Esophagus squamous epithelium (tissue), 5 donors: ENCODE measurements at places on chromosomes 7 and 10. TPM values are rescaled to one million over a fixed set of nuclear protein-coding genes. Genes with fewer than 3 reads are reported as not detected.

Gene KLF14
- 0.13 TPM for total RNA-seq

GRCh38 chr7:90180011-90180585, 25.8 kb downstream of the STEAP1 start:
- DNase-seq = no peak
- no peak overlapping the region for H3K4me3 ChIP-seq
- H3K36me3 ChIP-seq = no peaks in the 10 kb centered on the region

GRCh38 chr10:123129618-123130271, 6.0 kb upstream of the HMX3 start:
- H3K4me3 ChIP-seq = no peak overlapping the region
- no peaks in the 10 kb centered on the region for H3K36me3 ChIP-seq
- H3K27me3 ChIP-seq = peaks cover 26% of the 10 kb centered on the region
- DNase-seq = no peak
- H3K27ac ChIP-seq = no peak overlapping the region

Gene TRIL
- total RNA-seq = 1.4 TPM

GRCh38 chr10:22368981-22369380, 23.7 kb downstream of the SPAG6 start:
- H3K4me1 ChIP-seq = no peaks in the 10 kb centered on the region
- H3K36me3 ChIP-seq = no peaks in the 10 kb centered on the region

DNA sequence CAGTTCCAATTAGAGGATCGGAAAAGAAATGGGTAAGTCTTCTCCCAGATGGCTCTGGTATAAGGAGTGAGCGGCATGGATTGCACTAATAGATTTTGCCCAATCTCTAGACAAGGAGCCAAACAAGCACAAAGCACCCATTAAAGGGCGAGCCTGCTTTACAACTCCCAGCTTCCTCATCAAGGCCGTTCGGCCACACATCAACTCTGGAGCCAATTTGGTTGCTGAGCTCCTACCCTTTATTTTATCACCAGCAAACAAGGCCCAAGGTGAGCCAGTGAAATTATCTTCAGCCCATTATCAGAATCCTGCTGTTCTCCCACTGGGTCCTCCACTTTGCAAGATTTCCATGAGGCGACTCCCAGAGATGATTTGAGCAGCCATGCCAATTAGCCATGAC, 292.2 kb upstream of the NPVF start:
- DNase-seq = no peak
- H3K27ac ChIP-seq = no peak overlapping the region
- no peaks in the 10 kb centered on the region for H3K36me3 ChIP-seq
- no peaks in the 10 kb centered on the region for H3K4me1 ChIP-seq
- no peaks in the 10 kb centered on the region for H3K27me3 ChIP-seq
- no peak overlapping the region for H3K4me3 ChIP-seq

DNA sequence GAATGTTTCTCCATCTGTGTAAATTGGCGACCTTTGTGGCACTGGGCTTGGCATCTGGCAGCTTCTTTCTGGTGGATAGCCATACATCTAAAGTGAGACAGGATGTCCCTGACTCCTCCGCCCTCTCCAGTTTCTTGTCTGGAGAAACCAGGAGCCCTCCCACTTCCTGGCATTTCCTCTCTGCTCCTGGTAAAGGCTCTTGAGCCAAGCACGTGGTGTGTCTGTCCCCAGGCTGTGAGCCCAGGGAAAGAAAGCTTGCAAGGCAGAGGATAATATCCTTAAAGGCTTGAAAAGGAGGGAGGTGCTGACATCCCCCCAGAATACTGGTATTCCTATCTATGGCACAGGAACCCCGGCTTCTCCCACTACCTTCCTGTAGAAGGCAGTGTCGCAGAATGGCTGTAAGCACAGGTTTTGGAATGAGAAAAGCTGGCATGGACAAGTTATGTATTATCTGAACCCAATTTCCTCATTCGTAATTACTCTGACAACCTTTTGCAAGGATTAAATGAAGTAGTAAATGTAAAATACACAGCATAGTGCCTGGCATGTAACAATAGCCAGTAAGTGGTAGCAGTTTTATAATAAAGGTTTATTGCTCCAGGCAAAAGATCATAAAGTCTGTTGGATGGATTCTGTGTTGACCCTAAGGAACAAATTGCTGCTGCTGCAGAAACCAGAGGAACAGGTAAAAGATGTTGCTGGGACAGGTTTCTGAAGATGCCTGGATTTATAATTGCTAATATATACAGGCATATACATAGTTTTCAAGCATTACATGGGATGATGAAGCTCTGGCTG, 11.8 kb upstream of the ACSL5 start:
- peak overlapping the region; percentile 27 for H3K27ac ChIP-seq
- H3K4me3 ChIP-seq = no peak overlapping the region
- no peaks in the 10 kb centered on the region for H3K27me3 ChIP-seq

- no peak overlapping the region for H3K4me3 ChIP-seq
- DNase-seq = no peak
- H3K27ac ChIP-seq = no peak overlapping the region
- peaks cover 16% of the 10 kb centered on the region for H3K4me1 ChIP-seq
- peaks cover 7% of the 10 kb centered on the region for H3K36me3 ChIP-seq
Measured at GRCh38 chr10:128060341-128061250, 65.6 kb downstream of the MKI67 start.

- DNase-seq = no peak
- peak overlapping the region; percentile 96 for H3K27ac ChIP-seq
- no peaks in the 10 kb centered on the region for H3K27me3 ChIP-seq
- peaks cover 39% of the 10 kb centered on the region for H3K4me1 ChIP-seq
- H3K4me3 ChIP-seq = no peak overlapping the region
- peaks cover 28% of the 10 kb centered on the region for H3K36me3 ChIP-seq
Measured at GRCh38 chr10:103769176-103769575, 86.2 kb downstream of the SH3PXD2A start.

GRCh38 chr10:87559392-87559791, 54.7 kb downstream of the MINPP1 start:
- no peaks in the 10 kb centered on the region for H3K4me1 ChIP-seq
- no peak overlapping the region for H3K27ac ChIP-seq
- no peaks in the 10 kb centered on the region for H3K27me3 ChIP-seq
- no peak for DNase-seq

Gene AGAP4
- 5.5 TPM for total RNA-seq

DNA sequence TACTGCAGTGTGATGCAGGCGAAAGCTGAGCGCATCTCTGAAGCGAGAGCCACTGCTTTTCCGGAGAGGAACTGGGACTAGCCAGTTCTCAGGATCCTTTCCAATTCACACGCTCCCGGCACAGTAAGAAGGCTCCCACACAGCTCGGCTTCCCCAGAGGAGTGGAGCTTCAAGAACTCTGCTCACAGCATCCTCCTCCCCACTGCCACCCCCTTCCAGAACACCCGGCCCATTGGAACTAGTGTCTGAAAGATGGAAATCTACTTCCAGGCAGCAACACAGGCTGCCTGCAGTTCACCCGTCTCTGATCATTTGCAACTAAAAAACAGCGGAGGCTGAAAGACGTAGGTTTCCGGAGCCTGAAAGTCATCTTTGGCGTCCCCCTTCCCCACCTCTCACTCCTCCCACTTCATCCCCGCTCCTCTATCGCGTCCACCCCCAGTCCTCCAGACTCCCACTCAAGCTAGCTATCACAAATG, at the start of gene DGKB:
Gene DGKB, minus strand, starts transcription at position 163 of the 479 bp plus-strand sequence.
- H3K36me3 ChIP-seq = no peaks in the 10 kb centered on the region
- H3K27me3 ChIP-seq = no peaks in the 10 kb centered on the region
- DNase-seq = no peak
- H3K27ac ChIP-seq = peak within 1 kb of the TSS; percentile 1
- no peaks in the 10 kb centered on the region for H3K4me1 ChIP-seq
- peak within 1 kb of the TSS; percentile 27 for H3K4me3 ChIP-seq

Gene MRLN
- total RNA-seq = not detected

Gene TMEM139
- not detected for total RNA-seq

Gene PRKCQ
- total RNA-seq = 2.7 TPM

Gene AVPI1
- total RNA-seq = 10.8 TPM

- H3K4me1 ChIP-seq = peaks cover 15% of the 10 kb centered on the region
- no peaks in the 10 kb centered on the region for H3K27me3 ChIP-seq
- peak overlapping the region; percentile 47 for H3K4me3 ChIP-seq
- H3K36me3 ChIP-seq = no peaks in the 10 kb centered on the region
Measured at GRCh38 chr7:106009503-106010226, 46.6 kb downstream of the CDHR3 start.

DNA sequence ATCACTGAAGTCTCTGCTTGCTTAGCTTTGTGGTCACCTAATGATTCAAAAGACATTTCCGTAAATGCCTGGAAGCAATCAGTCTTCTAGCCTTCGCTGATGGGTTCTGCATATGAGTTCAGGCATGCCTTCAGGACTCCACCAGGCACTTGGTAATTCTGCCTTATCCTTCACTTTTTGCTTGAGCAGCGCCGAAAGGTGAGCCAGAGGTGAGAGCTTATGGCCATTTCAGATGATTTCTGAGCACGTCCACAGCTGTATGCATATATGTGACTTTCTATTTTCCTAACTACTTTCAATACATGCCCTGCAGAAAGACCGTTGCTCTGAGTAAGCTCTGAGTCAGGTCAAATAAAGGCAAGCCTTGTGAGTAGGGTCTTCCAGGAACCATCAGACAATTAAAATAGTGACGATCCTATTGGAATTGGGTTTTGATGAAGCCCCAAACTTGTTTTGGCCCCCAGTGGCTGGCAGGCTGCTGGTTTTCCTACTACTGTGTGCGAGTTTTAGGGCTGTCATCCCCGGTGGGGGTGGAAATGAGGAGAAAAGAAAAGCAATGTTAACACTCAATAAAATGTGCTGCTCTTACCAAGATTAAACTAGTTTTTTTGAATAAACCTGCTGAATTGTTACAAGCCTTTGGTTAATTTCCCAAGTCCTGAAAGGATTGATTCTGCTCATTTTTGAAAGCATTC, 154.4 kb upstream of the AKR1E2 start:
- no peaks in the 10 kb centered on the region for H3K36me3 ChIP-seq
- H3K4me3 ChIP-seq = peak overlapping the region; percentile 1
- DNase-seq = no peak
- no peaks in the 10 kb centered on the region for H3K27me3 ChIP-seq
- H3K27ac ChIP-seq = peak overlapping the region; percentile 90

- H3K27me3 ChIP-seq = no peaks in the 10 kb centered on the region
- DNase-seq = no peak
- no peaks in the 10 kb centered on the region for H3K36me3 ChIP-seq
- H3K27ac ChIP-seq = no peak overlapping the region
- peaks cover 7% of the 10 kb centered on the region for H3K4me1 ChIP-seq
Measured at GRCh38 chr7:41247143-41247865, 455.6 kb downstream of the INHBA start.

DNA sequence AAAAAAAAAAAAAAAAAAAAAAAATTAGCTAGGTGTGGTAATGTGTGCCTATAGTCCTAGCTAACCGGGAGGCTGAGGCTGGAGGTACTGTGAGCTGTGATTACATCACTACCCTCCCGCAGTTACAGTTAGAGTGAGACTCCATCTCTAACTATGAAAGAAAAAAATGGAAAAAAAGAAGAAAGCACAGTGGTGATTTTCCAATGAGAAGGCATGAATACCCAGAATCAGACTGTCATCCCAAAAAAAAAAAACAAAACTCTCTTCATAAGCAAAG, 269.9 kb upstream of the MKLN1 start:
- no peak overlapping the region for H3K4me3 ChIP-seq
- H3K4me1 ChIP-seq = peaks cover 7% of the 10 kb centered on the region
- H3K27ac ChIP-seq = peak overlapping the region; percentile 74

Gene PDK4
- 4.1 TPM for total RNA-seq

DNA sequence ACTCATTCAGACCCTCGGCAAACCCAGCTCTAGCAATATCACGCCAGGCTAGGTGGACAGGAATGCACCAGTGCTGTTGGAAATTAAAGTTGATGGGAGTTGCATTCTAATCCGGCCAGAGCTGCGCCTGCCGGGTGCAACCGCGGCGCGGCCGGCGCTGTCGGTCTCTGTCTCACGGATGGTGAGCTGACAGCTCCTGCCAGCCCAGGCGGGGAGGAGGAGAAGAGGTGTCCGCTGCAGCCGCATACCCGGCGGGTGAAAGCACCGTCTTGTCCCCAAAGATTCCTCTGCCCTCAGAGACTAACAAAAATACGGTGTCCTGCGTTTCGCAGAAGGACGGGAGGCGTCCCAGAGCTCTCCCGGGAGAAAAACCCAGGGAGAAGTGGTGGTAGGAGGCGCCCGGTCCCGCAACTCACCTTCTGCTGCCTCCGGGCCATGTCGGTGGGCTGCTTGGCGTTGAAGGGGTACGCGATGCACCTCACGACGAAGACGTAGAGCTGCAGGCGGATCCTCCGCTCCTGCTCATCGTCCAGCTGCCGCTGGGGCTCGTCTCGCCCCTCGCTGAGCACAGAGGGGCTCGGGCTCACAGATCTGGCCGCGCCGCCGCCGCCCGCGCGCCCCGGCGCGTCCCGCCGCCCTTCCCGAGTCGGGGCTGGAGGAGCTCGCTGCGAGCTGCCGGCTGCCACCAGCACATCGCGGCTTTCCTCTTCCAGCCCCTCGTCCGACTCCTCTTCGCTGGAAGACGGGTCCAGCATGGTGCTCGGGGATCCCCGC, 490 bp downstream of the CADPS2 start:
- H3K36me3 ChIP-seq = no peaks in the 10 kb centered on the region
- peak overlapping the region; percentile 76 for H3K4me3 ChIP-seq
- H3K4me1 ChIP-seq = no peaks in the 10 kb centered on the region
- H3K27ac ChIP-seq = peak overlapping the region; percentile 94

Gene OR6B1
- not detected for total RNA-seq
